ENCODE measurements at places on chromosomes 11 and 22.

DNA sequence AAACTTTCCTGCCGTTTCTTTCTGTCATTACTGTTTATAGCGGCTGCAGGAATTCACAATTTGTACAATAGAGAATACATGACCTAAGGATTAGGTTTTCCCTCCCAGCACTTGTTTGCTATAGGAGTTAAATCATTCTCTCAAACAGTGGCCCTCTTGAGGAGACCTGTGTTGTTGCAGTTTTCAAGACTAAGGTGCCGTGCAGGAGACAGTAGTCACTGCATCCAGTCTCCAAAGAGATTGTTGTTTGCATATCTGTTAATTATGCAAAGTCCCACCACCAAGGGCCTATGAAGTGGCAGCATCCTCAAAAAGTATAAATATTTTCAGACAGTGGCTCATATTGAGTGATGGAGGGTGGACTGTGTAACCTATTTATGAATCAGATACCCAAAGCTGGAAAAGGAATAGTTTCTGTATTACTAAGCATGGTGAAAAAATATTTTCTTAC lies 2.3 kb downstream of the PRSS23 start:
- no peak for DNase-seq

DNA sequence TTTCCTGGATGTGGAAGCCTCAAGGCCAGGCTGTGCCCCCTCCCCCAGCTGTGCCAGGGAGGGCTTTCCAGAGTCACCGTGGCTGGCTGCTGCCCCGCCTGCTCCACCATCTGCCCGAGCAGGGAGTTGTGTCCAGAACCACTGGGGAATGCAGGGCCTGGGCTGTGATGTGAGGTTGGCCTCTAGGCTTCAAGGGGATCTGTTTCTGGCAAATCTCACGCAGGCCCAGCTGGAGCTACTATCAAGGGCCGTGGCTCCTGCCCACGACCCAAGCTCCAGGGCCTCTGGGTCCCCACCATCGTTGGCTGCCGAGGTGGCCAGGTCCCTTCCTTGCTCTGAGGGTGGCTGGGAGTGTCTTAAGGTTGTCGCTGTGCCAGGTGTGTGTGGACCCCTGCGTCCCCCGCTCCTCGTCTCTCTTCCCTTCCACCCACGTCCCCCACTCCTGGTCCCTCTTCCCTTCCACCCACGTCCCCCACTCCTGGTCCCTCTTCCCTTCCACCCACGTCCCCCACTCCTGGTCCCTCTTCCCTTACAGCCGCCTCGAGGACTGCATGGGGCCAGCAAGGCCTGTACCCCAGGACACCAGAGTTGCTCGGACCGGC lies 6.1 kb downstream of the BRSK2 start:
- no peak for DNase-seq

GRCh38 chr11:112770487-112770886 lies 190.7 kb upstream of the NCAM1 start:
- DNase-seq, result no peak

DNA sequence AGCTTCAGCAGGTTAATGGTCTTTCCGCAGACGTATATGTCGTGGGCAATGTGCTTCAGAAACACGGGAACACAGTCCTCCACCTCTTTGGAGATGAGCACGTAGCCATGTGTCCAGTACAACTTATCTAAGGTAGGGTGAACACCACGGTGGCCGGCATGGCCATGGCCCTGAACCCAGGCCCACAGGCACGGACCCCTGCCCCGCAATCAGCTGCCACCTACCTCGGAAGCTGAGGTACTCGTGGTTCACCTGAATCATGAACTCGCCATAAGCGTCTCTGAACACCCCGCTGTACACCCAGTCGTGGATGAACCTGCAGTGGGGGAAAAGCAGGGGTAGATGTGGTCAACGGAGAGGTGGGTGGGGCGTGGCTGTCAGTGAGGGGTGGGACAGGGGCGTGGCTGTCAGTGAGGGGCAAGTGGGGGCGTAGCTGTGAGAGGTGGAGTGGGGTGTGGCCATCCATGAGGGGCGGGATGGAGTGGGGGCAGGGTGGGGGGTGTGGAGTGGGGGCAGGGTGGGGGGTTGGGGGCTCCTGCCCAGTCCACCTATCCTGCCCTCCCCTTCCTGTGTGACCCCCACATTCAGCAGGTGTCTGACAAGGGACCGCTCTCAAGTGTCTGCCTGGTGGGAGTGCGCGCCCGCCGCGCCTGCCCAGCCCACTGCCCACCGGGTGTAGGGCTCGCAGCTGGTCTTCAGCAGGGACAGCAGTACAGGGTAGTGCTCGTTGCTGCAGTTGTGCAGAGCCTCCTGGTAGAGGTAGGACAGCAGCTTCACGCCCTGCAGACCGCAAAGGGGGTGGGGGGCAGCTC lies 18.6 kb downstream of the TUBGCP6 start:
- no peak for DNase-seq

DNA sequence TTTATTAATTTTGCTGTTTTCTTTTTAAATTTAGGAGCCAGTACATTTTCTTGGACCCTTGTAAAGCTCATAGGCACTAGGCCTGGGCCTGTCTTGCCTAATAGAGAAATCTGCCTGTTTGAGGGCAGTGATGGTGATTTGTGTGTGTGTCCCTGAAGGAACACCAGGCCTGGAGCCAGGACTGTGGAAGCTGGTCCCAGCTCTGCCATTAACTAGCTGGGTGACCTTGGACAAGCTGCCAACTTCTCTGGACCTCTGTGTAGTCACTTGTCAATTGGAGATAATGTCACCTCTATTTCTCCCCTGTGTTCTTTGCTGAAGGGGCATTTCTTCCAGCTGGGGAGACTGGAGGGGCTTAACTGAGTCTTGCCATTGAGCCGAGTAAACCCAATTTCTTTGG lies 16.0 kb upstream of the FTH1 start:
- no peak for DNase-seq

Measured in cortex of kidney (tissue), 1 donor.